ENCODE measurements at places on chromosomes 12 and 14.

DNA sequence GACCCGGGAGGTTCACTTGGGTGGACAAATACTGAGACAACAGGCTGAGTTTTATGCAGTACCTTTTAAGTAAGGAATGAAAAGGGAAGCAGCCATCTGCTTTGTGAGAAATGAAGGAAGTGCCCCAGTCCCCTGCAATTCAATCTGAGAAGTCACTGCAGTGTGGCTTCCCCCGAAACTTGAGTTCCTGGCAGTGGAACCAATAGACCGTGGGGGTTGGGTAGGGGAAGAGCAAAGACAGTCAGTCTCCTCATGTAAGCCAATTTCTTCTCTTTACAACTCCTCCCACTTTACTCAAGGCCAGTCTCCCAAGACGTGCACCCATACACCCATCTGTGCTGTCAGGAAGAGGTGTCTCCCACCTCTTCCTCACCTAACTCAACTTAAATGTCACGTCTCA, 206.5 kb downstream of the BCAT1 start:
- no peak for DNase-seq

DNA sequence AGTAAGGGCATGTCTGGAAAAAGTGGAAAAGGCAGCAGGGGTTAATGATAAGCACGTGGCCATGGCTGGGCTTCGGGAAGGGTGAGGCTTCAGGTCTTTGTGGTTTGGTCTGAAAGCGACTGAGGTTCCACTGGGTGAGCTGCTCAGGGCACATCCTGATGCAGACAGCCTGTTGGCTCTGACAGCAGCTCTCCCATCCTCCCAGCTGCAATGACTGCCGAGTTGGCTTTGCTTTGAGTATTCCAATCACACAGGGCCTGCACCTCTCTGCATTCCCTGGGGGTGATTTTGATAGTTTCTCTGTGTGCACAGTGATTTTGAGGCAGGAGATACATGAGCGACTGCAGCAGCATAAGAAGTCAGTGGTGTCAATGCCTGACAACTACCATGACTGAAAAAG, 390.7 kb downstream of the APAF1 start:
- no peak for DNase-seq

DNA sequence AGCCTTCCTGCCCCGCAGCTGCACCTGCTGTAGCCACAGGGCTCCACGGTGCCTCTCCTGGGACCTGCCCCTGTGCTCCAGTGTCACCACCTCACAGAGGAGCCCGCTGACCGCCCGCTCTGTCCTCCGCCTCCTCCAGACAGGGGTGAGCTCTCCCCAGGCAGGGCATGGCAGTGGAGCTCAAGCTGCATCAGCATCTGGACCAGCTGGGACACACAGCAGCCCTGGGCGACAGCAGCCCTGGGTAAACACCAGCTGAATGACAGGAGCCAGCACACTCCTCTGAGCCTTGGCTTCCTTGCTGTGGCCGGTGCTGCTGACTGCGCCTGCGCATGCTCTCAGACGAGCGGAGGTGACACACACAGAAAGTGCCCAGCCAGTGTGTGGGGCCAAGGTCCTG, 22.0 kb downstream of the CHGA start:
- no peak for DNase-seq

- DNase-seq: no peak
Measured at GRCh38 chr12:28563286-28563685, 373.0 kb downstream of the CCDC91 start.

DNA sequence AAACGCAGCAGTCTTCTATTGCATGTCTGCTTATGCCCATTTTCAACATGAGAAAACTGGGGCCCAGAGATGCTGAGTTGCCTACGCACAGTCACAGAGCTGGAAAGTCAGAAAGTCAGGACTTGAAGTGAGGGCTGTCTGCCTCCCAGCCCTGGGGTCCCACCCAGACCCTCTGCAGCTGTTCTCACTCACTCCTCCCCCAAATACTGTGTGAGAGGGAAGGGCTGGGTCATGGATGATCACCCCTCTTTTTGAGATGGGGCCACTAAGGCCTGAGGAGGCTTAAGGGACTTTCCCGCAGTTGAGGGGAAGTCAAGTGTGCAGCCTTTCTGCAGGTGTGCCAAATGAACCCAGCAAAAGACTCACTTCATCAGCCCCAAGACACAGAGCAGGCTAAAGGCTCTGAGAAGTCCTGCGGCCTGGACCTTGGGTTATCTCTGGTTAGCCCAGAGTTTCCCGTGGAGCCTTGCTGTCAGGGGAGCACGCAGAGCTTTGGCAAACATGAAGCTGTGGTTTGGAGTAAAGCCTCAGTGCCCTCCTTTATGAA, 18.7 kb downstream of the DTX1 start:
- peak; percentile 85 for DNase-seq

- no peak for DNase-seq
Measured at GRCh38 chr12:57460468-57460784, 841 bp downstream of the GLI1 start.

- no peak for DNase-seq
Measured at GRCh38 chr14:39217214-39217879, 16.4 kb upstream of the MIA2 start.

DNA sequence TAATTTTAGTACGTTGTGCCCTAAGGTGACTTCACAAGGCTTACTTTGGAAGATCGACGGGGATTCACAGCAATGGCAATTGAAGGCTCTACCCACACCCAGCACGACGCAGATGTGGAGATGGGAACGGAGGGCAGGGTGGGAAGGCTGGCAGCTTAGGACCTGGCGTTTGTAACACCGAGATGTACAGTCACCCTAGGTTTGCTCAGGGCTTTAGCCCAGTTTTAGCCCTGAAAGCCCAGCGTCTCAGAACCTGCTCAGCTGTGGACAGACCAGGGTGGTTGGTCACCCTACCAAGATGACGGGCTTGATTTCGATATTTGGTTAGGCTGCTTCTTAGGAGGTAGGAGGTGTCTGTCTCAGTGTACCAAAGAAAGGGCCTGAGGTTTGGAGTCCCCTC, 100.5 kb upstream of the MED13L start:
- no peak for DNase-seq

- DNase-seq: peak; percentile 99
Measured at GRCh38 chr14:55094292-55095157, 34.5 kb upstream of the LGALS3 start.

DNA sequence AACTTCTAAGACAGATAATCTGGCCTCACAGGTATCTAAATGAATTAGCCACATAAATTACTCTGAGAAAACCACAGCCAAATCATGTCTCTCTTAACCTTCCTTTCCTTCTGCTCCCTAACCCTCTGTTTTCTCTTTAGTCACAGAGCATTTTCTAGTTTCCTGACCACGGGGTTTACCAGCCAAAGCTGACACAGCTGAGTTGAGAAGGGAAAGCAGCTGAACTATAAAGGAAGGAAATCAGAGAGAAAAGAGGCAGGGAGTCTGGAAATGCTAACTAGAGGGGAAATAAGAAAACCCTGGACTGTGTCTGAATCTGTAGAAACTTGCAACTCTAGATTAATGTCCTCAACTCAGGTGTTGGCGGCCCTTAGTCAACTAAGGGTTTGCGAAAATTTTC, 24.4 kb downstream of the ANKS1B start:
- no peak for DNase-seq

- no peak for DNase-seq
Measured at GRCh38 chr14:23130871-23131270, 11.8 kb upstream of the CEBPE start.

- DNase-seq: no peak
Measured at GRCh38 chr12:111063295-111064026, 143.1 kb upstream of the MYL2 start.

GRCh38 chr12:120249875-120250795, 15.4 kb downstream of the PXN start:
- DNase-seq: no peak

- DNase-seq: no peak
Measured at GRCh38 chr12:59938190-59938962, 342.5 kb downstream of the SLC16A7 start.

- no peak for DNase-seq
Measured at GRCh38 chr12:111158992-111159391, 209.9 kb downstream of the PHETA1 start.

DNA sequence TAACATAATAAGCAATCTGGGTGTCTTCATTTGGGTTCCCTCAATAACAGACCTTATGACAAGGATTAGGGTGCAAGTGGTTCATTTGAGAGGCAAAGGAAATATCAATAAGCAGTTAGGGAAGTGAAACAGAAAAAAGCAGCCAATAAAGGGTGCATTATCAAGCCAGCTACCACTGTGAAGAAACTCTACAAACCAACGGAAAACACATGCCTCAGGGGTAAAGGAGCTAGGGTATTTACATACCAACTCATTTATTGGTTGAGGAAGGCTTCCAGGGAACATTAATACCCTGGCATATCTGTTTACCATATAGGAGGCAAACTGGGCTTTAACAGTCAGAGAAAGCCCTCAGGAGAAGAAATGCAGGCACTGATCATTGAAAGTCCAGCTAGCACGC, 22.7 kb upstream of the IFNG-AS1 start:
- no peak for DNase-seq

- no peak for DNase-seq
Measured at GRCh38 chr14:70827752-70828151, 18.4 kb upstream of the MAP3K9 start.

DNA sequence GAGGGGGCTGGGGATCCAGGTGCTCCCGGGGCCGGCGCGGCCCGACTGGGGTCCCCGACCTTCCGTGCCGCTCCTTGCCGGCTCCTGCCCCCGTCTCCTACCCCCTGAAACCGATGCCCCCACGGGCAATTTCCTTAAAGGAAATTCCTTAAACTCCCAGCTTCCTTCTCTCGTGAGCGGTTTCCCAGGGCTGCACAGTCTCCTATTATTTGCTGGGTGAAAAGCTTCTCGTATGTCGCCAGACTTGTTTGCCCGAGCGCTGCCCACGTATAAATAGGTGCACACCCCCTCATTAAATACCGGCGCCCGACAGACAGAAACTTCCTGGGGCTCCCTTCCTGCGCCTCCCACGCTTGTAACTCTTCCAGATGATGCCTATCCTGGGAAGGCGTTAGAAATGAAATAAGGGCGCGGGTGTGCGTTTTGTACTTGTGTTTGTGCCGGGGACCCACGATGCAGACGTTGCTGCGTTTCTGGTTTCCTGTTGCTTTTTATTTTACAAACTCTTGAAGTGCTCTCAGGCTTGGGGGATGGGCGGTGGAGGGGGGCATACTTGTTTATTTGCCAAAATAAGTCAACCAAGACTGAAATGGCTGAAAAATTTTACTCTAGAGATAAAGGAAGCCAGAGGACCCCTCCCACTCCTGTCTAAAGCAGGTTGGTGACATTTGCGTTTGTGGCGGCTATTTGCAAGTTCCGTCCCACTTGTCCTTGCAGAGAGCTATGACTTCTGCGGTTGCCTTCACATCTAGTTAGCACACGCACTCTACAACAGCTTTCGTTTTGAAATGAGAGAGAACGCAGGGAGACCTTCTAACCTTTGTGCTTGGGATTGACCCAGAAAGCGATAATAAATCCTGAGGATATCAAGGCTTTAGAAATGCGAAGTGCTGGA, 1.0 kb downstream of the HIP1R start:
- peak; percentile 76 for DNase-seq

DNA sequence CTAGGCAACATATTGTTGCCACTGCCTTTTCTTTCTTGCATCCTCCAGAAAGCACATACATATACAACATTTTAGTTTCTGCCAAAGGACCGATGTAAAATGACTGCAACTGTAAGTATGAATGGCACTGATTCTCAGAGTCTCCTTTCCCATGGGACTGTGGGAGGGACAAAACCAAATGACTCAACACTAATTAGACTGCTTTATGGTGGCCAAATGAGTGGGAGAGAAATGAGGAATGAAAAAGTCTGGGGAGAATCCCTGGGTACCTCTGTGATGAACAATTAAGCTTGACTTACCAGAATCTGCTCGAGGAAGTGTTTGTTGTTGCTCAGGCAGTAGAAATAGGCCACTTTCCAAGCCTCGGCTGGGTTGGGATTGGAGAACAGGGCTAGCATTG, 10.1 kb downstream of the ZFYVE26 start:
- no peak for DNase-seq

DNA sequence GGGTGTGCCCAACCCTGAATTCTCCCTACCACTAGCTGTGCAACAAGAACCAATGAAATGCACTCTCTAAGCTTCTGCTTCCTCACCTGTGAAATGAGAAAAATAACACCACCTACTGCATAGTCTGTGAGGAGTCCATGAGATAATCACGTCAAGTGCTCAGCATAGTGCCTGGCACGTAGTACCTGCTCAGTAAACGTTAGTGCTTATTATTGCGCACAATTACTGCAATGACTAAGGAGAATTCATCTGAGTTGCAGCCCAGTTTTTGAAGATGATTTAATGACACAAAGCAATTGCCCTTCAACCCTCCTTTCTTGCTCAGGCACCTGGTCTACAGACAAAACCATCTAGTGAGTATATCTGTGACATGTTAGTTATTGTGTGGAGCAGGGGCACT, 8.8 kb downstream of the VDR start:
- no peak for DNase-seq

GRCh38 chr12:15344561-15344960, 22.3 kb downstream of the PTPRO start:
- DNase-seq: no peak

DNA sequence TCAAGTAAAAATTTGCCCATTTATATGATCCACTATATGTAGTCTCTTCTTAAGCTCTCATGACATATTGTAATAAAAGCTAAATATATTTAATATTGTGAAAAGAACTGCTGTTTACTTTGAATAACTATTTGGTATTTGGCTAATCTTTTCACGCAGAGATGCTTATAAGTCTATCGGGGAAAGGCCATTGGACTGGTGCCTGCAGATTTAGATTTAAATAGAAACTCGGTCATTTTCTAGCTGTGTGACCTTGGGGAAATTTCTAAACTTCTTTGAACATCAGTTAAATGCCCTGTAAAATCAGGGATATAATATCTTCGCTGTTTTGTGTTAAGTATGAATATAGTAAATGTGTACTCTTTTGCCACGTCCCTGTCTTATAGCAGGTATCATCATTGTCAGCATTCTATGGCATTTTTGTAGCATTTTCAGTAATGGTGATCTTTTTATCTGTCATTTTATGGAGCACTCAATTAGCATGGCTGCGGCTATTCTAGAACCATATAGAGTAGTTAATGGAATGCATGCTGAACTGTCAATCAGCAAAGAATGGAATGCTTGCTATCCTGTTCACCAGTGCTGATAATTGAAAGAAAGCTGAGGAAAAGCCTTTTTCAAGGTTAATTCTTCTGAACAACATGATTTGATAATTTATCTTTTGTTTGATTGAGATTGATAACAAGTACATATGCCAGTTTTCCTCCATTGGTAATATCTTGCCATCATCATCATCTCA, 181.2 kb downstream of the TMTC2 start:
- no peak for DNase-seq

- DNase-seq: no peak
Measured at GRCh38 chr14:93464271-93464670, 33.5 kb downstream of the UNC79 start.

Data from DMS79 treated with DMSO at 0.1 percent for 48 hours (cell line).